Stimulated activated CD4-positive, alpha-beta T cell treated with anti-CD3 and anti-CD28 coated beads, Interleukin-1b, Interleukin-23, amount 100 ng/mL, for 1 hour (primary cell): ENCODE measurements at places on chromosomes 13 and 19.

- DNase-seq, result no peak
Observed at GRCh38 chr13:46198696-46199193, 13.0 kb upstream of the LRRC63 start.

GRCh38 chr13:112209266-112209665 lies 142.3 kb downstream of the SOX1 start:
- no peak for DNase-seq

DNA sequence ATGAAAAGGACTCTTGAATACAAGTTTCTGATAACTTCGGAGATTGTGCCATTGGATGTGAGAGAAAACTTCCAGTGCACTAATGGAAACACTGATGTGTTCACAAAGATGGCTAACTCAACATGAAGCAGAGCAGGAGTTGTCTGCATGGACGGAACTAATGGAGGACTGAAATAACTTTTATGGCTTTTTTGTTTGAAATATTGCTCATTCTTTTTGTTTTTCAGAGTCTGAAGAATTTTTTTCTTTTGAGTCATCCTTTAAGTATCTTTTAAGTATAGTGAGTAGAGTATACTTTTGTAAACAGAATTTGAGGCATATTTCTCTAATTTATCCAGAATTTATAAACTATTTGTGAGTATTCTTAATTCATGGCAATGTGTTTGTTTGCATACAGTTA lies 25.7 kb downstream of the CRYL1 start:
- DNase-seq, result no peak

- DNase-seq, result no peak
Observed at GRCh38 chr13:70203661-70204229, 95.5 kb upstream of the KLHL1 start.

- no peak for DNase-seq
Observed at GRCh38 chr13:109401891-109402290, 384.5 kb downstream of the IRS2 start.
